Stimulated activated CD4-positive, alpha-beta T cell treated with anti-CD3 and anti-CD28 coated beads, Interleukin-12 subunit alpha, Interleukin-12 subunit beta, amount 100 ng/mL, for 24 hours (primary cell): ENCODE measurements at places on chromosomes 13 and 19.

DNA sequence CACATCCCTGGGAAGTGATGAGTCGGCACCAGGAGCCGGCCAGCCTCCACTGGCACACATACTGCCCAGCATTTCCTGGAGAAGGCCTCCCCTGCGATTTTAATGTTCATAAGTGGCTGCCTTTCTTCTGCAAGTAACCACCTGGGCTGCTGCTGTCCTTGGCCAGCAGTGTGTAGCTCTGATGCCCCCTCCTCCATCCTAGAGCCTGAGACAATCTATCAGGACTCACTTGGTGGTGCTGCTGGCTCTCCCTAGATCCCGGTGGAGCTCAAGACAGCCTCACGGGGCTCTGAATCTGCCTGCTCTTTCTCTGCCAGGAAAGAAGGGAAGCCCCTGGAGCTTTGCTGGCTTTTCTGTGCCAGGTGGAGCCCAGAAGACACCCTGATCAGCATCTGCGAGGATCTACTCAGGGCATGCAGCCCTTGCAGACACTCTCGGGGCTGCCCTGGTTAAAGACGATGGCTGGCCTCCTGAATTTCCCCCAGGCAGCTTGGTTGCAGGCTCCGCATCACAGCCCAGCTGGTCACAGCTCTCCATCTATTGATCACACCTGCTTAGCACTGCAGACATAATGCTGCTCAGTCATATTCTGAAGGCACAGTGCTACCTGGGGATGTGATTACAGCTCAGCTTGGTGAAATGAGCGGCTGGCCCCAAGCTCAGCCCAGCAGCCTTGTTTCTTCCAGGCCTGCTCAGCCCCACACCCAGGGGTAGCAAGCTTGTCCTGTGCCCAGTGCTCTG lies 122.3 kb downstream of the ZDHHC20 start:
- no peak for DNase-seq

DNA sequence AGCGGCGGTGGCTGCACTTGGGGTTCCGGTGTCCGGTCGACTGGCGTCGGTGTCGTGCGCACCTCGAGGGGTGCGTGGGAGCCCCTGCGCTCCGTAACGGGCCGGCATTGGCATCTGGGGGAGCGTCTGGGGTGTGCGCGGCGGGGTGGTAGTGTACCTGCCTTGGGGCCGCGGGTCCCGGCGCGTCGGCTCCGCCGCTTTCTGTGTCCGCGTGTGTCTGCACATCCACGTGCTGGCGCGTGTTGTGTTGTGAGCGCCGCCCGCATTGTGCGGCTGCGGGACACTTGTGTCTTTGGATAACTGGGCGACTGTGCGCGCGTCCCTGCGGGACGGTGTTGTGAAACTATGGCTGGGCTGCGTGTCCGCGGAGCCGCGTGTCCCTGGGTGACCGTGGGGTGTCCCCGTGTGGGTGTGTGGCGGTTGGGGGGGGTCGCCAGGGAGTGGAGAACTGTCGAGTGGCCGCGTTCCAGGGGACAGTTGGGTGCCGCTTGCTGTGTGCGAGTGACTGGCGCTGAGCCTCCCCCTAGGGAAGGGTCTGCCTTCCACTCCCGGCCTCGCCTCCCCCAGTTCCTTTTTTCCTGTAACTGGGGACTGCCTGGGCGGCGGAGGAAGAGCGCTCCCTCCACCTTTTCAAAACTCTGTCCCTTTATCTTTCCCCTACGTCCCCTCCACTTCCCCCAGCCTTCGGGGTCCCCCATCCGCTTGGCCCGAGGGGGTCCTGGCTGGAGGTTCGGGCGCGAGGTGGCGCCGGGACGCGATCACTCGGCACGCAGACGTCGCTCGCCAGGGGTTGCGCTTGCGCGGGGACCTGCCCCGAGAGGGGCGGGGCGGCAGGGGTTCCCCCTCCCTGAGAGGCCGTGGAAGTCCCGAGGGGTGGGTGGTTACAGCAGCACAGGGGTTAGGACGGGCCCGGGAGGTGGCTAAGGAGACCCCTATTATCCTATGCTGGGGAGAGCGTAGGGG lies 5.7 kb upstream of the NFIC start:
- peak; percentile 72 for DNase-seq

DNA sequence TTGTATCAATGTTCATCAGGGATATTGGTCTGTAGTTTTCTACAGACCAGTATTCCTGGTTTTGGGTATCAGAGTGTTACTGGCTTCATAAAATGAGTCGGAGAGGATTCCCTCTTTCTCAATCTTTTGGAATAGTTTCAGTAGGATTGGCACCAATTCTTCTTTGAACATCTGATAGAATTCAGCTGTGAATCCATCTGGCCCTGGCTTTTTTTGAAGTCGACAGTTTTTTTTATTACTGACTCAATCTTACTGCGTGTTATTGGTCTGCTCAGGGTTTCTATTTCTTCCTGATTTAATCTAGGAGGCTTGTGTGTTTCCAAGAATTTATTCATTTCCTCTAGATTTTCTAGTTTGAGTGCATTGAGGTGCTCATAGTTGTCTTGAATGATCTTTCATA lies 11.4 kb downstream of the TEX26 start:
- DNase-seq: no peak

DNA sequence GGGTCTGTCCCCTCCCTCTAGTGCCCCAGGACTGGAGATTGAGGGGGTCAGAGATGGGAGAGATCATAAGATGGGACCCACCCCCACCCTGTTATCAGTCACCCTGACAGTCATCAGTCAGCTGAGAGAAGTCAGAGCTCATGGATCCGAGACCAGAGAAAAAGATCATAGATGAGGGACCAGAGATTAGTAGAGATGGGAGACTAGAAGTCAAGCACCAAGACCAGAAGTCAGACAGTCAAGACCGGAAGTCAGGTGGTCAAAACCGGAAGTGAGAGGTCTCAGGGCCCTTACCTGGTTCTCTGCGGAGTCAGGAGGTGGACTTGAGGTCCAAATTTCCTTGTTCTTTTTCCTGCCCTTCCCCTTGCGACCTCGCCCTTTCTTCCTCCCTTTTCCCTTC lies 7.0 kb downstream of the COL5A3 start:
- no peak for DNase-seq

DNA sequence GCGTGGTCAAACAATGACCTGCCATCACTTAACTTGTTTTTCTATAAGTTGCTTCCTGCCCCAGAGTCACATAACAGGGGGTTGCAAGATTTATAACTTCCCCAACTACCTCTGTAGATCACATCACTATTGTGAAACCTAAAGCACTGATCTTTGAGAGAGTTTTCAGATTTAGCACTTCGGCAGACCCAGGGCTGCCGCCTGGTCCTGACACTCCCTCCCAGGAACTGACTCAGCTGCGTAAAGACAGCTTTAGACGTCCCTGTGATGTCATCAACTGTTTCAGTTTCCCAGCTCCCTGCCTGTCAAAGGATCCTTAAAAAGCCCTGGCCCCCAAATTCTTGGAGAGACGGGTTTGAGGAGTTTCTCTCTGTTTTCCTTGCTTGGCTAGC lies 33.3 kb downstream of the IGFL2 start:
- peak; percentile 24 for DNase-seq

- no peak for DNase-seq
Measured at GRCh38 chr13:94312511-94313216, 166.8 kb downstream of the DCT start.

DNA sequence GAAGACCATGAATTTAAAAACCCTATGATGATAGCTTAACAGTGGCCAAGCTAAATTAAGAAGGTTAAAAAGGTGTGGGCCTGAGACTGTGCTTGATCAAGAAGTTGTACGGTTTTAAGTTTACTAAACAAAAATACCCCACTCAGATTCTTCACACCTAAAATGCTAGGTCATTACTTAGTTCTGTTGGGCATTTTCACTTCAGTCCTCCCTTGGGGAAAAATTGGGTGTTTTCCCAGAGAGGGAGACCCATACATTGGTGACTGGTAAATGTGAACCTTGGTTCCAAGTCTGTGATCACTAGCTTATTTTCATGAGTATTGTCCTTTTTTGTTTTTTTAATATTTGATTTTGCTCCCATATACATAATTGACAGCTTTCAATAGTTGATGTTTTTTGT lies 44.4 kb downstream of the MTUS2 start:
- DNase-seq: no peak

- DNase-seq: no peak
Measured at GRCh38 chr19:29552454-29553280, 26.9 kb downstream of the VSTM2B start.

GRCh38 chr19:15532779-15533521 lies 24.6 kb downstream of the CYP4F22 start:
- no peak for DNase-seq

GRCh38 chr13:106143392-106143791 lies 392.1 kb downstream of the EFNB2 start:
- no peak for DNase-seq

GRCh38 chr19:10580979-10581631 lies 6.0 kb downstream of the AP1M2 start:
- DNase-seq: peak; percentile 90

- DNase-seq: peak; percentile 46
Measured at GRCh38 chr13:79679334-79679733, 198.4 kb downstream of the NDFIP2 start.

DNA sequence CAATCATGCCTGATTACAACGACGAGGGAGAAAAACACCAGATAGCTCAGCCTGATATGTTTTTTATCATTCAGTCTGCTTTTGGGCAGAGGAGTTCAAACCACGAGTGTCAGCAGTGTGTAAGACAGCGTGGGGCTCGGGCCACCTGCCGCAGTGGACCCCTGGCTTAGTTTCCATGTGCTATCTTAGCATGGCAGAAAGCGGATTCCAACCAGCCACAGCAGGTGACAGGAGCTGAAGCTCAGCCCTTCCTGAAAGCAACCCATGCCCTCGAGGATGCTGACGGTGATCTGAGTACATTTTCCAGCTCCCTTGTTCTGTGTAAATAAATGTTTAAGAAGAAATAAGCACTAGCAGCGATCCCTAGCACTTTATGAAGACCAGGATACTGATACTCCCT lies 32.2 kb upstream of the MBNL2 start:
- no peak for DNase-seq

DNA sequence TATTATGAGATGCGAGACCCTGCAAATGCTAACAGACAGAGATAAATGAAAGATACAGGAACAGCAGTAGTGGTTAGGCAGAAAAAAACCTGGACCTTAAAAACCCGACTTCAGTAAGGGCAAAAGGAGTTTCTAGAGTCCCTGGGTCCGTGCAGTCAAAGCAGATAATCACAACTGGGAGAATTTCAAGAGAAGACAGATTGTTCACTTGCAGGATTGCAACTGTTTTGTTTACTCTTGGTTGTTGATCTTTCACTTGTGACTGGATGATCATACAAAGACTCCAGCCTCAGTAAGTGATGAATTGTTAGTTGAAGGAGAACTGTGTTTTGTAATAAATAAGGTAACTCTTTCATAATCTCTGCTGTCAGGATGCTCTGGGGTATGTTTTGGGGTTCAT lies 135.1 kb downstream of the GPC6 start:
- DNase-seq: no peak

- DNase-seq: no peak
Measured at GRCh38 chr13:110399801-110400200, 92.7 kb downstream of the COL4A2 start.

DNA sequence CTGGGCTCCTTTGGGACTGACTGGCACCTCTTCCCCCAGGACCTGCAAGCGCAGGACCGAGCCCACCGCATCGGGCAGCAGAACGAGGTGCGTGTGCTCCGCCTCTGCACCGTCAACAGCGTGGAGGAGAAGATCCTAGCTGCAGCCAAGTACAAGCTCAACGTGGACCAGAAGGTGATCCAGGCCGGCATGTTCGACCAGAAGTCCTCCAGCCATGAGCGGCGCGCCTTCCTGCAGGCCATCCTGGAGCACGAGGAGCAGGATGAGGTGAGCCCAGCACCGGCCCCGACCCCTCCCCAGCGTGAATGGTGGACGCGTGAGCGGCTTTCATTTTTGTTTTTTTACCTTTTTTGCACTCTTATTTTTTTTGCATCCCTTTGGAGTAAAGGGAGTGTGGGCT lies 56.0 kb upstream of the LDLR start:
- no peak for DNase-seq

DNA sequence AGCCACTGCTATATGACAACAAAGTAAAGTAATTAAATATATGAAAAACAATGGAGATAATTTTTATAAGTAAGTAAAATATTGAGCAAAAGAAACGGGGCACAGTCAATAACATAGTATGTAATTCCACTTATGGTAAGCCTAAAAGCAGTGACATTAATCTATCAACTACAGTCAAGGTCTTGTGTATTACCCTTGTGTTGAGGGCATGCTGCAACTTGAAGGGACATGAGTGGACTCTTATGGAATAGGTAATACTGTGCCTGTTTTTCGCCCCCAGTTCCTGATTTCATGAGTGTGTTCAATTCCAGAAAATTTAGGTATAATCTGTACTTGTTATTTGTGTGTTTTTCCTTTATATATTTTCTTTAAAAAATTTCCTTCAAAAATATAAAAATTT lies 201.3 kb upstream of the SLITRK6 start:
- no peak for DNase-seq

DNA sequence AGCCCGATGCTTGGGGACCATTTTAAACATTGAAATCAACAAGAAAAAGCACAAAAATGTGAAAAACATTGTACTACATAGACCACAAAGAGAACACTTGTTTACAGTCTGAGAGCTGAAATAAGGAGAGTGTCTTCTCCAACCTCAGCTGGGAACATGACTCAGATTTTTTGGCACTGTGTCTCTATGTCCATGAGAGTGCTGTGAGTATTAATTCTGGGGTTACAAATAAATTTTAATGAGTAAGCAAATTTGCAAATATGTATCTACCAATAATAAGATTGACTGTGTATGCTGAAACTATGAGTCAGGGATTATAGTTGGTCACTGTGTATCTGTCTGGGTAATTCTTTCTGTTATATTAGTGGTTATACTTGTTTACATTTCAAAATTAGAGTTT lies 174.0 kb downstream of the DCT start:
- no peak for DNase-seq

- no peak for DNase-seq
Measured at GRCh38 chr13:70923863-70924752, 815.9 kb upstream of the KLHL1 start.

- no peak for DNase-seq
Measured at GRCh38 chr13:20457670-20458069, 68.0 kb downstream of the CRYL1 start.

- no peak for DNase-seq
Measured at GRCh38 chr19:10510301-10510802, 6.9 kb downstream of the S1PR5 start.

DNA sequence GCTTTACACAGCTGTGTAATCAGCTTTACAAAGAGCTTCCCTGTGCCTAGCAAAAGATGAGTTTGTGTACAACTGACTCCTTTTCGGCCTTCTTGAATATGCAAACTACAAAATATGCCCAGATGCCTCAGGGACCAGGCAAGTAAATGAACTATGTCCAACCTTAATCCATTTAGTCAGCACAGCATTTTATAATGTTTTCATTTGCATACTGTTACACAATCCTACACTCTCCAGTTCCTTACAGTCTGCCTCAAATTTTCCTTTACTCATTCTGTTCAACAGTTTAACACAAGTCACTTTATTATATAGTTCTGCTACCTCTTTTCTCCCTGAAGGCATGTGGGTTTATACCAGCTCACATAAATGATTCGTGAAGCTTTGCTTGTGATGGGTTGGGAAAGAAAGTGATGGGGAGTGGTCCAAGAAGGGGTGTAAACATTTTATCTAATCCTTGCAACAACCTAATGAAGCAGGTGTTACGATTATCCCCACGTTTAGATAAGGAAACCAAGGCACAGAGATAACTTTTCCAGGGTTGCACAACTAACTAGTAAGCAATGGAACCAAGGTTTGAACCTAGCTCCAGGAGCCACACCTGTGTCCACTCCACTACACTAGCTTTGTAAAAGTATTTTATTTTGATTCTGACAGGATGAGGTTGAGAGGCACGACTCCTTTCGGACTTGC lies 3.3 kb upstream of the USP12 start:
- no peak for DNase-seq

- no peak for DNase-seq
Measured at GRCh38 chr19:10818301-10819123, 17.5 kb downstream of the TMED1 start.

GRCh38 chr13:46035066-46035465 lies 17.5 kb downstream of the ZC3H13 start:
- no peak for DNase-seq
